ENCODE measurements at places on chromosomes 13 and 19.

- no peak for DNase-seq
Observed at GRCh38 chr19:19379527-19379926, 25.9 kb upstream of the GATAD2A start.

GRCh38 chr13:43991773-43992201 is 112.1 kb downstream of the LACC1 start:
- no peak for DNase-seq

DNA sequence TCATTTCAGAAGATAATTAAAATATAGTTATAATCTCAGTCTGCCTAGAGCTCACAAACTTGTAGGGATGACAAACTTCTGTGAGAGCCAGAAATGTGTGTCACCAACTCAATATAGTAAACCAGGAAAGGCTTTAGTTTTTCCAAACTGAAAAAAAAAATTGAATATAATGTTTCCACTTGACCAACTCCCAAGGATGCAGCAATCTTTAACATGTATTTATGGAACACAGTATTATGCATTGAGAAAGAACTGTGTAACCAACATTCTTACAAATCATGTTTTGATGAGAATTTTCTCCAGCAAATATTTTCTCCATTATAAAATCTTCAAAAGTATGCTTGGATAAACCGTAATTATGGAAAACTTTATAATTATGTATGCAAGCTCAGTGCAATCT is 50.1 kb upstream of the KLF12 start:
- no peak for DNase-seq

DNA sequence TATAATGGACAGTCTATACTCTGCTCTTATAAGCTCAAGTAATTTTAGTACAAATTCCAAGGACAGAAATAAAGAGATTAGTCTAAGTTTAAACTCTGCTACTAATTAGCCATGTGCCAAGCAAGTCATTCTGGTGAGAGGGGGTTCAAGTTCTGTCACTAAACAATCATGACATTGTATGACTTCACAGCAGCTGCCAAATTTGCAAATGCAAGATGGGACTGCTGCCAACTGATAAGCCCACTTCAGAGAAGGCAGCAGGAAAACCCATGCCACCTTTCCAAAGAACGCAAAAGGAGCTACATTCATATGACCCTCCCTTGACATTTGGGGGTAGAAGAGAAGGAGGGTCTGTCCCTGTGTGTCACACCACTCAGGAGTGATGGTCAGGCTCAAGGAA is 60.7 kb upstream of the RFXAP start:
- DNase-seq, result no peak

GRCh38 chr13:79401259-79402070 is 4.6 kb downstream of the RBM26 start:
- DNase-seq, result no peak

GRCh38 chr13:32010136-32010535 is 21.4 kb upstream of the FRY start:
- DNase-seq, result peak; percentile 81

Measured in NCI-H1694 (cell line).